Bronchial smooth muscle cell (primary cell): ENCODE measurements at places on chromosomes 5 and 9. TPM values are rescaled to one million over a fixed set of nuclear protein-coding genes. Genes with fewer than 3 reads are reported as not detected.

FUBP3 gene
- 32.7 and 36.4 TPM in 2 replicates for total RNA-seq

KCNV2 gene
- not detected in 2 replicates for total RNA-seq

ACOT12 gene
- 0.17 and 0.47 TPM in 2 replicates for total RNA-seq

TMEM215 gene
- not detected in 2 replicates for total RNA-seq

HMMR gene
- 0.86 and 4.7 TPM in 2 replicates for total RNA-seq

DMRT3 gene
- not detected in 2 replicates for total RNA-seq

LHFPL2 gene
- total RNA-seq, result 46.3 and 89.3 TPM in 2 replicates
